ENCODE measurements at places on chromosomes 7 and 10. TPM values are rescaled to one million over a fixed set of nuclear protein-coding genes. Genes with fewer than 3 reads are reported as not detected.

SLC13A1 gene
- total RNA-seq: not detected

MYH16 gene
- total RNA-seq: not detected

SLC18A3 gene
- total RNA-seq: not detected

LDB3 gene
- total RNA-seq: 0.14 TPM

PANK1 gene
- total RNA-seq: 5.3 TPM

FAM53B gene
- 37.7 TPM for total RNA-seq

AKR1C4 gene
- not detected for total RNA-seq

NEBL gene
- 0.09 TPM for total RNA-seq

MALRD1 gene
- total RNA-seq: not detected

OPN4 gene
- total RNA-seq: not detected

CALHM1 gene
- total RNA-seq: not detected

SUGCT gene
- 1.6 TPM for total RNA-seq

HKDC1 gene
- 0.62 TPM for total RNA-seq

SPDYE2 gene
- not detected for total RNA-seq

LRRC4 gene
- 0.53 TPM for total RNA-seq

C10orf62 gene
- not detected for total RNA-seq

TMEM273 gene
- total RNA-seq: 22.5 TPM

AGAP9 gene
- total RNA-seq: 7.2 TPM

CUX1 gene
- total RNA-seq: 24.7 TPM

UTF1 gene
- not detected for total RNA-seq

IDI2 gene
- not detected for total RNA-seq

LIPM gene
- total RNA-seq: not detected

HILPDA gene
- total RNA-seq: 59.9 TPM

DNAJC30 gene
- 5.8 TPM for total RNA-seq

FLNC gene
- total RNA-seq: 0.02 TPM

SUN3 gene
- total RNA-seq: not detected

CPED1 gene
- total RNA-seq: not detected

GPC2 gene
- 9.7 TPM for total RNA-seq

STEAP2 gene
- not detected for total RNA-seq

ARID5B gene
- 74.4 TPM for total RNA-seq

GSTO2 gene
- 9.5 TPM for total RNA-seq

RTKN2 gene
- total RNA-seq: 18.7 TPM

ATOH7 gene
- not detected for total RNA-seq

ANKRD2 gene
- not detected for total RNA-seq

SFTPA1 gene
- not detected for total RNA-seq

PNLIP gene
- total RNA-seq: not detected

KIF11 gene
- 51.4 TPM for total RNA-seq

CRHR2 gene
- not detected for total RNA-seq

H2BK1 gene
- total RNA-seq: 4.4 TPM

ADCY1 gene
- 58.9 TPM for total RNA-seq

GPR141 gene
- total RNA-seq: not detected

Data from activated T-cell treated with anti-CD3 and anti-CD28 coated beads, Interleukin-2, amount 50 U/mL, for 72 hours (primary cell).